AG09309 (cell line): ENCODE measurements at places on chromosomes 2 and 18.

- no peak for DNase-seq
These were observed 97.9 kb upstream of the SERTAD2 start for GRCh38 chr2:64751286-64752260.

DNA sequence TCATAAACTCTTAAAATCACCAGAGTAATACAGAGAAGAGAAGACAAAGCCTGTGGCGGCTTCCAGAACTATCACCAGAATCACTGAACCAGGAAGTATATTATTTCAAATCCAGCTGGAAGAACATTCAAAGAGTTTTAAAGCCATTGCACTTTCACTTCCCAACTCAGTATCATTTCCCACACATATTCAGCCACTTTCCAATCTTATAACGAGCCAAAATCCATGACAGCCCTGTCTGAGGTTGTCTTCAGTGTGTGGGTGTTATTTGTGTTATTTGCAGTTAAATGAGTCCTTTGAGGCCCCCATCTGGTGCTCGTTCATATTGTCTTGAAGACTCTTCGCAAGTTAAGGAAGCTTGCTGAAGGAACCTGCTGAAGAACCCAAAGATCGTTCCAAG lies 559.9 kb downstream of the TSN start:
- no peak for DNase-seq

- no peak for DNase-seq
These were observed at the start of gene LRP1B for GRCh38 chr2:142131010-142131669. Gene LRP1B, minus strand, starts transcription at chr2:142131016. Its CDS starts 287 bp downstream, at chr2:142130729.

DNA sequence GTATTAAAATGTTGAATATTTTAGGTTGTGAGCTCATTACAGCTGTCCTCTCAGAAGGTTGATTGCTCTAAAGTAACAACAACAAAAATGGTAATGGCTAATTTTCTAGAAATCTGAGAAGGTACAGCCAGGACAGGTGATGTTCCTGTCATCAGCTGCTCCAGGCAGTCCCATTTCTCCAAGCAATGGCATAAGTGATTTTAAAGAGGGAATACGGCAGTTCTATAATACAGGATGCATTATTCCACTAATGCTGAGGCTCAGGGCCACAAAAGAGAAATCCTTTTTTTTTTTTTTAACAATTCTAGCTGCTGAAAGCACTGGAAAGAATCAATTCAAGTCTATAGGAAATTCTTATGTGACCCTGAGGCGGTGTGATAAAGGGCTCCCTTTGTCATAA lies 199.9 kb downstream of the PMAIP1 start:
- DNase-seq, result no peak

DNA sequence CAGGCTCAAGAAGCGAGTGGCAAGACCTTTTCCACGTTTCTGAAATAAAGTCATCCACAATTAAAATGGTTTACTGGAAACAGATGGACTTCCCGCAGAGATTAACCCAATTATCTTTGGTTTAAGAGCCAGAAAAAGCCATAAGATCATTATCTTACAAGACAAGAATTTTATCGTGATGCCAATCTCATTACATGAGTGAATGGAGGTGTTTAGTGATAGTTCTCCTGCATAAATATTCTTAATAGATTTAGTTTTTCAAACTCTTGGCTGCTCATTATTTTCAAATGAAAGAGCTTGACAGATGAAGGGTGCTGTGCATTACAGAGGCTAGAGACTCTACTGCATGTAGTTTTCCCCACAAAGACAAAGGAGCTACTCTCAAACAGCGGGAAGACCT lies 1028.4 kb upstream of the PIK3C3 start:
- DNase-seq, result no peak

GRCh38 chr2:120239488-120240287 lies 13.0 kb upstream of the RALB start:
- peak; percentile 57 for DNase-seq

- no peak for DNase-seq
These were observed 624.3 kb upstream of the FANCL start for GRCh38 chr2:58865436-58865835.

DNA sequence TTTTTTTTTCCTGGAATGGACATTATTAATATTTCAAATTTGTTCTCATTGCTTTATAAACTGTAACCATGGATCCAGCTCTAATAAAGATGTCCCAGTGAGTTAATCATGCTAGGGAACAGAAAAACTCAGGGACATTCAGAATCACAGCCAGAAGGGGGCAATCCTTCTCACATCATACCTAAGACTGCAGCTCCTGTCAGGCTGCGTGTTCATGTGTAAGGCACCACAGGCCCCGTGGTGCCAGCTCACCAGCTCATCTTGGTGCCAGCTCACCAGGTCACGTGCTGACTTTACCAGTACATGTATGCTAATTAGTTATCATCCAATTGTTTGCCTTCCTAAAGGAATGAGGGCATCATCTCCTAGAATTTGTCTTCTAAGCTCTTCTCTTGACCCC lies 84.7 kb upstream of the NEDD4L start:
- no peak for DNase-seq

DNA sequence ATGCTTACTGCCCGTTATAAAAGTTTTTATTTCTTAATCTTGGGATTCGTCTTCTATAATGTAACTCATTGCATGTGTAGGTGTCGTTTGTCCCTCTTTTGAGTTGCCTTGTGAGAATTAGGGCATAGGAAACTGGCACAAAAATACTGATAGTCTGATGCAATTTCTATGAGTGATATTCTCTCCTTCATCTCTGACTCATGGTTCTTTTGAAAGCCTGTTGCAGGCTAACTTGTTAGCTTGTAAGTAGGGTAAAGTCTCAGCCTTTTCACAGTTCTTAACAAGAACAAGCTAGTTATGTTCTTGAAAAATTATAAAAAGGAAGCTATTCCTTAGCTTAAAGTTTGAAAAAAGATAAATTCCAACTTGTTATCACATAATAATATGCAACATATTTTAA lies 1085.4 kb upstream of the NRXN1 start:
- DNase-seq, result no peak

- DNase-seq, result no peak
These were observed 241.3 kb downstream of the PRKCE start for GRCh38 chr2:45892757-45893156.

DNA sequence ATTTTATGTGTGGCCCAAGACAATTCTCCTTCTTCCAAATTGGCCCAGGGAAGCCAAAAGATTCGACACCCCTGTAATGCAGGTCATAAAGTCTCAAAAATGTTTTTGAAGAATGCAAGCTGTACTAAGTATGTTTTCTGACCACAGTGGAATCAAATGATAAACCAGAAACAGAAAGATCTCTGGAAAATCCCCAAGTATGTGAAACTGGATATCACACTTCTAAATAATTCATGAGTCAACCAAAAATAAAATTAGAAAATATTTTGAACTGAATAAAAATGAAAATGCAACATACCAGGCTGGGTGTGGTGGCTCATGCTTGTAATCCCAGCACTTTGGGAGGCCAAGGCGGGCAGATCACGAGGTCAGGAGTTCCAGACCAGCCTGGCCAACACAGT lies 34.1 kb upstream of the UBE2F start:
- peak; percentile 65 for DNase-seq

DNA sequence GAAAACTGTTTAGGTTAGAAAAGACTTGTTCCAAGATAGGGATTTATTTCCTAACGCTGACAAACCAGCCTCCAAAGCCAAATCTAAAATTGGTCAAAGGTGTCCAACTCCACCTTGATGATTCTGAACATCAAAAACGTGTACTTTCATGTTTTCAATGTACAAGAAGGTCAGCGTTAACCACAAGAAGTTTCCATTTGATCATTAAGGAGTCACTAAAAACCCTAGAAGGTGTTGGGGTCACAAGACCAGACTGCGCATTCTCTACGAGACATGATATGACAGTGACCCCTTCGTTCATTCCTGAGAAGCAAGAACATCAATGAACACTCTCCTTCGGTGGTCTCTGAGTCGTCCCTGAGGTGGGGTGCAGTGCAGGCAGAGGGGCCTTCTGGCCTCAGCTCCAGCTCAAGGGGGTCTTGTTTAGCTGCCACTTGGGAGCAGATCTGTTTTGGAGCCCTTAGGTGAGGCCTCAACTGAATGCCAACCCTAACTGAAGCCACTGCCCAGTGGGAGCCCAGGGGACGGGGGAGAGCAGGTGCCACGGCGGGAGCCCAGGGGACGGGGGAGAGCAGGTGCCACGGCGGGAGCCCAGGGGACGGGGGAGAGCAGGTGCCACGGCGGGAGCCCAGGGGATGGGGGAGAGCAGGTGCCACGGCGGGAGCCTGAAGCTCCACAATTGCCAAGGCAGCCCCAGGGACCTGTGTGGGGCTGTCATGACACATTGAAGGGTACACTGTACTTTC lies 55.2 kb downstream of the PARD6G start:
- no peak for DNase-seq
